ENCODE measurements at places on chromosomes 6 and 20. TPM values are rescaled to one million over a fixed set of nuclear protein-coding genes. Genes with fewer than 3 reads are reported as not detected.

ASIP gene
- total RNA-seq: not detected

RNF114 gene
- 111 TPM for total RNA-seq

POU3F2 gene
- not detected for total RNA-seq

TBPL1 gene
- 33.7 TPM for total RNA-seq

EEF1A2 gene
- 0.47 TPM for total RNA-seq
